ENCODE measurements at places on chromosomes 1 and 21. TPM values are rescaled to one million over a fixed set of nuclear protein-coding genes. Genes with fewer than 3 reads are reported as not detected.

DNA sequence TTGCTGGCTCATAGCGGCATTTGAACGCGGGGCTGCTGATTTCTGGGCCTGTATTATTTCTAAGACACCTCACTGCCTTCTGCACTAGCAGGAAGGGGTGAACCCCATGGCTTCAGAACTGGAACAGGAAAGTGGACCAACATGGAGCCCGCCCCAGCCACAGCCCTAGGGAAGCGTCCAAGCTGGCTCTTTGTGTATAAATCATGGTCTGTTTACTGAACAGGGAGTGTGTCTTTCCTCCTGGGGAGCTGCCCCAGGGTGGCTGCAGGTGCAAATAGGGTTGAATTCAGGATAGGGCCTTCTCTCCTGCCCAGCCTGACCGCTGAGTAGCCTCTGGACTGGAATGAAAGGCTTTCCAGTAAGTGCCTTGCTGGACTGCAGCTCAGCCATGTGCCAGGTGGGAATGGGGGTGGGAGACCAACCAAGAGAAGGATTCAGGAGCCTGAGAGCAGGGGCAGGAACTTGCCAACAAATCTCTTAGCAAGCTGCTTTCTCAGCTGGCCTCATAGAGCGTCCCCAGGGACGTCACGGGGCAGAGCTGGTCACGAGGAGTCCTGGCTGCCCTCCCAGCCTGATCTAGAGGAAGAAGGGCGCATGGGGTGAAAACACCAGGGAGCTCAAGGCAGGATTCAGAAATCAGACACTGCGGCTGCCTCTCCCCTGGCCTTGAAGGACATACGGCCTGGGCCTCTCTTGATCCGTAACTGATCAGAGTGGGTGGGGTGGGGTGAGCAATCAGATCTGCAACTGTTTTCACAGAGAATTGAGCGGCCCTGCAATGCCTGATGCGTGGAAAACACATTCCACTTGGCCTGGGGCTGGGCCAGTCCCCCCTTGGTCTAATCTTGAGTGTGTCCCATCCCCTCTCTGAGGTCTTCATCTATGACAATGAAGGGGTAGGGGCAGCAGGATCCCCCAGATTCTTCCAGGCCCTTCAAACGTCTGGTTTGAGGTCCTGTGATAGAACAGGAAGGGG lies 56.5 kb upstream of the SELENON start:
- peaks cover 29% of the 10 kb centered on the region for H3K27me3 ChIP-seq
- no peaks in the 10 kb centered on the region for H3K4me1 ChIP-seq
- H3K27ac ChIP-seq = no peak overlapping the region
- no peaks in the 10 kb centered on the region for H3K36me3 ChIP-seq
- DNase-seq = no peak

- H3K27ac ChIP-seq = peak overlapping the region; percentile 29
- peaks cover 48% of the 10 kb centered on the region for H3K27me3 ChIP-seq
- peaks cover 39% of the 10 kb centered on the region for H3K4me1 ChIP-seq
- H3K4me3 ChIP-seq = peak overlapping the region; percentile 9
These were observed 35.1 kb downstream of the IL6R start for GRCh38 chr1:154440036-154440804.

Gene PGBD5
- total RNA-seq = not detected

DNA sequence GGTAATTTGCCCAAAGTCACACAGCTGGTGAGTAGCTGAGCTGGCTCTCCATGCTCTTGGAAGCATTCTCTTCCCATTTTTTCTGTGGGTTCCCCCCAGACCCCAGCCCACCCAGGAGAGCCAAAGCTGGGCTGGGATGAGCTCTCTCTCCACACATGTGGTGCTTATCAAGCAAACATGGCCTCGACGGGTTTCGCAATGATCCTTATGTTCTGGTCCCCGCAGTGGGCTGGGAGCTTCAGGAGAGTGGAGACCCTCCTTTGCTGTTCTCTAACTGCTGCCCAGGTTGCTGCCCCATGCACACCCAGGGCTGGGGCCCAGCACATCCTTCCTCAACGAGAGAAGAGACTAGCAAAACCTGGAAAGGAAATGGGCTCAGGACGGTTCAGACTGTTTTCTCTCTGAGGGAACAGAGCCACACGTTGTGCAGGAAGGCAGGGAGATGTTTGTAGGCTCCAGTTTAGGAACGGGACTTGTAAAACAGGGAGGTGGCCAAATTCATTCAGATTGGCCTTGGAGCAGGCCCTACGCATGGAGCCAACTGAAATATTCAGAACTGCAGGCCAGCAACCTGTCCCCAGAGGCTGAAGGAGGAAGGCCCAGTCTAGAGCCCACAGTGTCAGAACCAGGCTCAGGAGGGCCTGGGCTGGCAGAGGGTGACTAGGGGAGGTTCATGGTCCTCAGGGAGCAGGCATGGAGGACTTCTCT lies 27.2 kb upstream of the CSF1 start:
- peaks cover 7% of the 10 kb centered on the region for H3K4me1 ChIP-seq
- no peaks in the 10 kb centered on the region for H3K27me3 ChIP-seq
- peak overlapping the region; percentile 21 for H3K27ac ChIP-seq
- H3K4me3 ChIP-seq = no peak overlapping the region
- no peaks in the 10 kb centered on the region for H3K36me3 ChIP-seq
- DNase-seq = no peak

DNA sequence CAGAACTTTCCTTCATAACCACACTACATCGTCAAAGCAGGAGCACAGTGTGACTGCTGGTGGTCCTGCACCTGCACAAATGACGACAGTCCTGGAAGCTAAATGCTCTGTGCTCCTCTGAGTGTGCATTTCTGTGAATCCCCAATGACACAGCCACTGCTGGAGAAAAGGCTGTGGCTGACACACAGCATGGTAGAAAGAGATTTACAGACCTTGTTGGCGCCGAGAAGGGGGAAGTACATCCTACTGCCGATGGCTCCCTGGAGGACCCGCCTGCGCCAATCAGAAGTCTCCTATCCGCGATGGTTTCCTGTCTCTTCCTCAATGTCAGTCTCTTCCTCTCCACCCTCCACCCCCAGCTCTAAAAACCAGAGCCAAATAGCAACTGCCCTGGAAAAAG lies 115.4 kb upstream of the RAB4A start:
- peaks cover 2% of the 10 kb centered on the region for H3K27me3 ChIP-seq
- DNase-seq = no peak
- H3K4me1 ChIP-seq = peaks cover 6% of the 10 kb centered on the region
- no peak overlapping the region for H3K4me3 ChIP-seq
- H3K36me3 ChIP-seq = no peaks in the 10 kb centered on the region
- H3K27ac ChIP-seq = no peak overlapping the region

- no peaks in the 10 kb centered on the region for H3K27me3 ChIP-seq
- H3K36me3 ChIP-seq = peaks cover 62% of the 10 kb centered on the region
- H3K4me1 ChIP-seq = peaks cover 45% of the 10 kb centered on the region
- peak; percentile 63 for DNase-seq
- peak overlapping the region; percentile 87 for H3K27ac ChIP-seq
These were observed 59.0 kb downstream of the ZBTB17 start for GRCh38 chr1:15916916-15917315.

Measured in activated CD8-positive, alpha-beta memory T cell treated with anti-CD3 and anti-CD28 coated beads, Interleukin-2, amount 10 ng/mL, durations not matched to agents 7 days and 5 days (primary cell).